Activated CD8-positive, alpha-beta memory T cell treated with anti-CD3 and anti-CD28 coated beads for 1 hour (primary cell): ENCODE measurements at places on chromosomes 6 and 20.

DNA sequence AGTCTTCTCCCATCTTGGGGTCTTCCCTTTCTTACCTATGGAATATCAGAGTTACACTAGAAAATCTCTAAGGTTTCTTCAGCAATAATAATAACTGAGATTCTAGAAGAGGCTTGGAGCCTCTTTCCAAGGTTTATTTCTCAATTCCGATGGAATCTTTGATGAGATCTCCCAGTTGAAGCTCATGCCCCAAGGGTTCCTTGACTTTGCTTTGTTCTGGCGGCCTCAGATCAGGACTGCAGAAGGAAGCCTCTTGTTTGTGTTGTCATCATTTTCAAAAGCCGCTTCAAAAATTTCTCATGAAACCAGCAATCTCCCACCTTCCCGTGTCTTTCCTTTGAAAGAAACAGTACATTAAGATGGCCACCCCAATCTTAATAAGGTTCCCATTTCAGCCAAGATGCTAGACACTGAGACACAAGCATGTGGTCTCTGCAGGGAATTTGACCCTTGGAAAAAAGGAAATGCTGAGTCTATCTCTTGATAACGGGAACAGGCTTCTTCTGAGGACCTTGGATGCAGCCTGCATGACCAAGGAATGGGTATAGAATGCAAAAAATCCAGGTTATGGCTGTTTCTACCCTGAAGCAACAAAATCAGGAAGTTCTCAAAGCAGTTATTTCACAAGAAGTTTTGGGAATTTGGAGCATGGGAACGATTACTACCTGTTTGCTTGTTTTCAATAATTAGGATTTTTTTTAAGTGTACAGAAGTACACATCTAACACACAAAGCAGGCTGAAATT is 141.6 kb downstream of the CD24 start:
- no peak for DNase-seq

DNA sequence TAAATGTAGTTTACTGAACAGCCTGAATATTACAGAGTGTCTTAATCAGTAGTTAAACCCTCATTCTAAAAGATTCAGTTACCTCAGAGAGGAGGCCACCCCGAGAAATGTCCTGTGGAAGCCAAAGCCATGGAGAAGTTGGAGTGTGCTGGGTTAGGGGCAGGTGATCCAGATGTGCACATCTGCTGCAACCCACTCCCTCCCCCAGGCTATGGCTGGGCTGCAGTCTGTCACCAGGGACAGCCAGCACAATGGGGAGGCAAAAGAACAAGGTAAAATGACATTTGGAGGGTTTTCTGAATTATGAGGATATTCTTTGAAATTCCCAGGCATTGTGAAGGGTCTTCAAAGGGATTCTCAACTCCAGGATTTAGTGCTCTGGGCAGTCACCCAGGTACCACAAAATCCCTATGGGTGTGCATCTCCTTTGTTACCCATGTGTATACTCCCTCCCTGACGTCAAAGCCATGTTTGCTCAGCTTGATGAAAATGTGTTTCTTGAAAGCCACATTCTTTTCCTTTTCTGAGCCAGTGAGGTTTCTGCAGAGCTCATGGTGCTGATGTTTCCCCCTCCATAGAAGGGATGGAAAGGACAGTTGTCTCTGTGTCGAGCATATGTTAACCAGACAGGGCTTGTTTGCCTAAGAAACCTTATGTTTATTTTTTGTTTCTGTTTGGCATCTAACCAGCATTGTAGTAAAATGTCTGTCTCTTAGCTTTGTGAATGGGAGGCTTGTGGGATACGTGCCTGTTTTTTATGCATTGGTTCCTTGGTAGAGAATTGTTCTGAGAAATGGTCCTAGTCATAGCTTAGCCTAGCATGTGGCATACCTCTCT is 212.3 kb upstream of the TBX18 start:
- no peak for DNase-seq

DNA sequence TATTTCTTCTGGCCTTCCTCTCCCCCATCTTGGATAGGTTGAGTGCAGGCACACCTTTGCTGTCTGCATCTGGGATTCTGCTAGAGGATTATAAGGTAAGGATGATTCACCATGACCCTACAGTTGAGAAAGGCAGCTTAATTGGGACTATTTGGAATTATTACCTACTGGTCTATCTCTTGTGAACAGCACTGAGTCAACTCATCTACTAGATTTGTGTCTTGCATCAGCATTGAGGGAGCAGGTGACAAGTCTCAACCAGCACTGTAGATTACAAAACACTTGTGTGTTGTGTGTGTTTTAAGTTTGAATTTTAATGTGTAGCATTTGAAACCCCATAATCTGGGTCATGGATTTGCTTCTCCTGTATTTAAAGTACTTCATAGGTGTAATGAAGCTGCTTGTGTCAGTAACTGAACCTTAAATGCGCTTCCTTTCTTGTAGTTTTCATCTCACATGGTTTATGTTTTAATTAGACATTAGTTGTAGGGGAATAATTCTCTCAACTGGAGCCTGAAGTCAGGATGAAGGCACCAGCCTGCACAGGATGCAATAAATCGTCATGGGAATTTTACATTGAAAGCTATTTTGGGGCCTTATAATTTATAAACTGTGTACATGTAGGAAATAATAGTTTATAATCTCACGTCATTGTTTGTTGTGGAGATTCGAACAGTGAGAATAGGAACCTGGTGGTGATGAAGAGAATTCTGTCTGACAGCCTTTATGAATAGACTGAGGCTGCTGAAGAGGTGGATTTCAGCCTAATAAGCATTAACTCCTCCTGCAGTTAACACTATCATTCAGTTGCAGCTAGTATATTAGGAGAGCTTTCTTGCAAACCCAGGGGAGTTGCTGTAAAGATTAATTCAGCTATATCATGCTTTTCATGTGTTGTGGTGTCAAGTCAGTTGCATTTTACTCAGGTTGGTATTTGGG is 125.1 kb downstream of the JARID2 start:
- DNase-seq: no peak

- DNase-seq: no peak
These were observed 40.8 kb downstream of the NT5E start for GRCh38 chr6:85490516-85491248.

DNA sequence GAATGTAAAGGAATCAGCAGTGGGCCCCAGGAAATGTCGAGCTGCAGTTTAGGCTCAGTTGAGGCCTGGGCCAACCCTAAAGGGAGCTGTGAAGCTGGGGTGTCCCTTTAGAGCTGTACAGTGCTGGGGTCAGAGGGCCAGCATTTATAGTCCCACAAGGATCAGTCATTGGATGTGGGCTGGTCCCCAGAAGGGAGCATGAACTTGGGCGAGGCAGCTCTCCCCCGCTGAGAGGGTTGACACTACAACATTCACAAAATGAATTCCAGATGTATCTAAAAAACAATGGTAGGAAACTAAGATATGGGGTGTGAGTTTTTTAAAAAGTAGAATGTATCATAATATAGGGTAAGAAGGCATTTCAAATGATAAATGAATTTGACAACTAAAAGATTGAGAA is 29.7 kb upstream of the TMX4 start:
- no peak for DNase-seq
